ENCODE measurements at places on chromosomes 2 and 18. TPM values are rescaled to one million over a fixed set of nuclear protein-coding genes. Genes with fewer than 3 reads are reported as not detected.

Gene SH3YL1
- total RNA-seq, result 24.3 TPM

GRCh38 chr18:2715990-2716389 is 60.5 kb downstream of the SMCHD1 start:
- DNase-seq, result no peak
- H3K27me3 ChIP-seq, result no peaks in the 10 kb centered on the region
- no peak overlapping the region for H3K27ac ChIP-seq
- H3K36me3 ChIP-seq, result peaks cover 36% of the 10 kb centered on the region
- peaks cover 11% of the 10 kb centered on the region for H3K4me1 ChIP-seq

Gene BARD1
- 42.8 TPM for total RNA-seq

DNA sequence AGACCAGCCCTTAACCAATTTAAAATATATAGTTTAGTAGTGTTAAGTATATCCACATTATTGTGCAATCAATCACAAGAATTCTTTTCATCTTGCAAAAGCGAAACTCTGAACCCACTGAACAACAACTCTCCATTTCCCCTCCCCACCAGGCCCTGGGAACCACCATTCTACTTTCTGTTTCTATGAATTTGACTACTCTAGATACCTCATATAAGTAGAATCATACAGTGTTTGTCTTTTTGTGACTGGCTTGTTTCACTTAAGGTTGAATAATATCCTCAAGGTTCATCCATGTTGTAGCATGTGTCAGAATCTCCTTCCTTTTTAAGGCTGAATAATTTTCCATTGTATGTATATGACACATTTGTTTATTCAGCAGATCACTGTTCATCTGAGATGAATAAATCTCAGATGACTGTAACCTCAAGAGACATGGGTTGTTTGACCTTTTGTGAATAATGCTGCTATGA is 8.1 kb upstream of the SOS1 start:
- DNase-seq, result no peak
- H3K36me3 ChIP-seq, result no peaks in the 10 kb centered on the region

- no peak overlapping the region for H3K4me3 ChIP-seq
- H3K4me1 ChIP-seq, result no peaks in the 10 kb centered on the region
- no peak overlapping the region for H3K27ac ChIP-seq
- H3K36me3 ChIP-seq, result no peaks in the 10 kb centered on the region
- no peak for DNase-seq
These were observed 52.9 kb downstream of the DCDC2C start for GRCh38 chr2:3756306-3756705.

All from neural progenitor cell (in vitro differentiated cells).